ENCODE measurements at places on chromosomes 2 and 18.

DNA sequence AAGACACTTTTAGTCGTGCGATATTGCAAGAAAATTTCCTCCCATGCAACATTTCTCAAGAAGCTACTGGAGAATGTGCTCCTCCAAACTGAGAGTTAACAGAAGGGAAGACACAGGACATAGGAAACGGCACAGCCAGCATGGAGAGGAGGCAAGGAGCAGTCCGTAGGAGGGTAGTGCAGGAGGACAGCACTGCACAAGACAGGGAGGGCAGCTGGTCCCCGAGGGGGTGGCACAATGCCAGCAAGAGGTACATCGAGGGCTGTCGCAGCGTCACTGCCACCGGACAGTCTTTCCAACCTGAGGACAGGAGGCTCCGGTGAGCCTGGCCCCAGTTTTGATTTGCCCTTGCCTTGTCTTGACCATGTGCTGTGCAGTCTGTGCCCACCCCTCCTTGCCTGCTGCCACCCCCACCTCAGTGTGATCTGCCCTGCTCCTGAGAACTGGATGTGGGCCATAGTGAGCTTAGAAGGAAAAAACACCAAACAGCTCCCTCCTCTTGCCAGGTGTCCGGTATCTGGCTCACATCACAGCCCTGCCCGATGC, 81.6 kb upstream of the LAPTM4A start:
- DNase-seq = no peak

DNA sequence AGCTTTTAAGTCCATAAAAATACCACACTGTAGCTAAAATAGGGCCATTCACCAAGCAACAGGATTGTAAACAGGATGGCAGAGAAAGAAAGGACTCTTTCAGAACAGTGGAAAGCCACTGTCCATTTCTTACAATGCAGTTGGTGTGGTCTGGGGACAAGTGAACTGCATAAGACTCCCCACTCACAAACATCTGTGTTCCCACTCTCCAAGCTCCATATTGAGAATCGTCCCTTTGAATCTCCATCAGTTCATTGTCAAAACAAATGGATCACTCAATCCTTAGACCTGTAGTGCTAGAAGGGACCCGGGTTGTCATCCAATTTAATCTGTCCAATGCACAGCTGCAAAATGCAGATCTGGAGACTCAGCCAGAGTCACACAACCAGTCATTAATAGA, 347.4 kb upstream of the KLHL29 start:
- DNase-seq = peak; percentile 95

DNA sequence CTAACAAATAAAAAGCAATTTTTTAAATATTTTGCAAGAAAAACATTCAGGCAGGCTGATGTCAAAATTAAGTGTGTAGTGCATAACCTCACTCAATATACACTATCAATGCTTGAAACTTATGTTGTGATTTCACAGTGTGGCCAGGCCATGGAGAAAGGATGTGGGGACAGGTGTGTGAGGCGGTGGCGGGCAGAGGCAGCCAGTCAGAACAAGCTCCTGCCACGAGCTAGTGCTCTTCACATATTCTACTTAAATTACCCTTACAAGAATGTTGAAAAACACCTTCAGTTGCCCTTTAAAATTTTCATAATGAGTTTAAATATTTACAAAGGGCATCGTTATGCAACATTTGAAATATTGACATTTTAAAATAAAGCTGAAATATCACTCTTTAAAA, 43.2 kb downstream of the CYB5A start:
- DNase-seq = no peak

GRCh38 chr2:172888714-172889669, 153.3 kb downstream of the RAPGEF4 start:
- no peak for DNase-seq

GRCh38 chr2:196954001-196954400, 27.5 kb upstream of the PGAP1 start:
- DNase-seq = no peak

- DNase-seq = no peak
Measured at GRCh38 chr2:184004948-184005672, 593.2 kb upstream of the ZNF804A start.

DNA sequence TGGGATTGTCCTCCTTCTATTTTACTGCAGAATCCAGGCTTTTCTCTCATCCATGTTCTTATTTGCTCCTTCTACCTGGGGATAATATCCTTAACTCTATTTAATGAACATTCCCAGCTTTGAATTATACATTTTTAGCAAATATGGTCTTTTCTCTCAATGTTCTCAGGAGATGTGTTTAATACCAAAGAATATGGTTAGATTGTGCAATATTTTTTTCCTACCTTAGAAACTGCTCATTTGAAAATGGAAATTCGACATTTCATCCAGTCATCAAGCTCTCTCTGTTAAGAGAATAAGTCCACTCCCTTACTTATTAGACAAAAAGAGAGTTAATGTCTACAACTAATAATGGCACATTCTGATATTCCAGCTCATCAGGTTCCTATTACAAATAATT, 160.4 kb upstream of the GULP1 start:
- no peak for DNase-seq

DNA sequence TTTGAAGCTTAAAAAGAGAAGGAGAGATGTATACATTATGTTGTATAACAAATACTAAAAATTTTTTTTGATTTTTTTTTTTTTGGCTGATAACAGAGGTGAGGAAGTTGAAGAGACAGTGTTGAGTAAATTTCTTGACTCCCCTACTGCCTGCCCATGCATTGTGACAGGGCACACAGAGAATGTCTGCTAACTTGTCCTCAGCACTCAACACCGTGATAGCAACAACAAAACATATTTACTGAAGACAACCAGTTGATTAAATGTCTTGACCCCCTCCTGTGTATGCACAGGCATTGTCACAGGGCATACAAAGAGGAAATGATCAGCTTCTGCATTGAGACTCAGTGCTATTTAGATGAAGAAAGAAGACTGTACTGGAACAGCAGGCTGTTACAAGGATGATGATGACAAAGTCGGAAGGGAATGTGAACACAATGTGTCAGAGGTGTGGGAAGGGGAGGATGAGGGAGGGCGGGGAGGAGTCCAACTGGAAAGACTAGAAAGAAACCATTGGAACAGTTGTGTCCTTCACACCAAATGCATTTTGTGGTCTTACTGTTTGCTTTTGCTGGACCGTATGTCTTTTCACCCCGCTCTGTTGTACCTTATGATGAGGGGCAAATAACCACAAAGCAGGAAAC, 89.5 kb downstream of the CERS6 start:
- no peak for DNase-seq
